ENCODE measurements at places on chromosomes 4 and X.
A peak's percentile ranks its signal among the peaks of the same experiment; 100 is the strongest.

- no peak for DNase-seq
Measured at GRCh38 chr4:7983296-7983695, 43.6 kb upstream of the AFAP1 start.

DNA sequence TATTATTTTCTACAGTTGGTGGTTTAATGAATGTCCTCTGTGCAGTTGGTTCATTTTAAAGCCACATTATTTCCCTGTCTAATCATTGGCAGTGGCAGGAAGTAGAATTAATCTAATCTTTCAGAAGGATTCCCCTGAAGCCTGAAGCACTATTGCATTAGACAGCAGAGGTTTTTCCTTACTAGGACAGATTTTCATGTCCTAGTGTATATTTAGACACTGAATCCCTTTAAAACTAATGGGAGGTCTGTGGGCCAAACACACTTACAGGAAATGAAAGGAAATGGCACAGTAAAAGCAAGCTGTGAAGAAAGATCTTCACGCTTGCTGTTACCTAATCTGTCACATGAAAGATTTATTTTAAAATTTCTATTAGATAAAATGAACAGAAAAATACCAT is 165.2 kb downstream of the SLC39A8 start:
- DNase-seq: no peak

DNA sequence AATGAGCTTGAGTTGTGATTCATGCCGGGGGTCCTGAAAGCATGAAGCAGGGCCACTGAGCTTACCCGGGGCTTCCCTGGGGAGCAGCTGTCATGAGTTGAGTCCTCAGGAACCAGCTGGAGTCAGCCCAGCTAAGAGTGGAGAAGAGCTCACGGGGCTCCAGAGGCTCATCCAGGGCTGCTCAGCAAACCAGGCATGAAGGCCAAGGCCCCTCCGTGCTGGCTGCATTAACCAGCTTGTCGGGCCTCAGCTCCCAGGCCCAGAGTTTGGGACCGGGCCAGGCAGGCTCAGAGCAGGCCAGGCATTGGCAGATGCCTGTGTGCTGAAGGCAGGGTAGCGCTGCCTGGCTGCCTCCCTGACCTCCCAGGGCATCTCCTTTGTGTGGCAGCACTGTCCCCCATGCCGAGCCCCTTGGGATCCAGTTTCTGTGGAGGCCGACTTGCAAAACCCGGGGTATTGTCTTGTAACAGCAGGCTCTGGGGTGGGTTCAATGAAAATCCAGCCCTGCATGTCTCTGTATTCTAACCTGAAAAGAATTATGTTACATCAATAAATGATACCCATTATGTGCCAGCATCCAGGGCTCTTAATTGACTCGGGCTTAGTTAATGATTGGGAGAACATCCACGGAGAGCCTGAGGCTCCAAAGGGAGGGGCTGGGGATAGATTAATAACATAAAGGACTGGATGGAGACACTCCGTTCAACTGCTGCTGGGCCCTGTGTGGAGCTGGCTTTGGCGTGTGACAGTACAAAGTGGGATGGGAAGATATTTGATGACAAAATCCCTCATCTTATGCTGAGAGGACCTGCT is 68.0 kb upstream of the MSX1 start:
- no peak for DNase-seq

GRCh38 chr4:4655901-4656300 is 114.1 kb upstream of the STX18 start:
- no peak for DNase-seq

- DNase-seq: no peak
Measured at GRCh38 chrX:14801136-14801535, 71.7 kb downstream of the FANCB start.

DNA sequence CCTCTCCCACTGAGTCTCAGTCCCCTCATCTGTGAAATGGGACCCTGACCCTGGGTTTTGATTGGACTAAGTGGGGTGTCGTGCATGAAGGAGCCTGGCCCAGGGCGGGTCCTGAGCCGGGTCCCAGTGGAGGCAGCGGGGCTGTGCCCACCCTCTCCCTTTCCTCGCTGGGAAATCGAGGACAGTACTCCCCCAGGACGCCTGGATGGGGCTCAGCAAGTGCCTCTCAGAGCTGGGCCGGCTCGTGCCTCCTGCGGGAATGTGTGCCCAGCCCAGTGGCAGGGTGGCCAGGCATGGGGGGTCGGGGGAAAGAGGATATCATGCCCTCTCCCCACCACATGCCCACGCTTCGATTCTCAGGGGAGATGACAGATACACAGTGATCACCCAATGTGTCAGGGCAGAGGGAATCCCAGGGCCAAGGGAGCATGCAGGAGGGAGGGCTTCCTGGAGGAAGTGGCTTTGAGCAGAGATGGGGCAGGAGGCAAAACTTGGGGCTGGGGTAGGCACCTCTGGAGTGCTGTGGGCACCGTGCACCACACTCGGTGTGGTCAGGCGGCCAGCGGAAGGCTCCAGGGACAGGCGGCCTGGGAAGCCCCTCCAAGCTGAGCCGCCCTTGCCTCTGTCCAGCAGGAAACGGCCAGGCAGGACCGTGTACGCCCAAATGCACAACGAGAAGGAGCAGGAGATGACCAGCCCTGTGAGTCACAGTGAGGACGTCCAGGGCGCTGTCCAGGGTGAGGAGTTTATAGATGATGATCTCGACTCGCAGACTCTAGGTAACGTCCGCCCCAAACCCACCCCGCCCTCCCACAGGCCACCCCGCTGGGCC is 203.0 kb downstream of the AFAP1 start:
- no peak for DNase-seq

GRCh38 chr4:52892880-52893279 is 30.8 kb downstream of the RASL11B start:
- DNase-seq: no peak

- DNase-seq: no peak
Measured at GRCh38 chr4:74258963-74259362, 49.3 kb upstream of the EPGN start.

DNA sequence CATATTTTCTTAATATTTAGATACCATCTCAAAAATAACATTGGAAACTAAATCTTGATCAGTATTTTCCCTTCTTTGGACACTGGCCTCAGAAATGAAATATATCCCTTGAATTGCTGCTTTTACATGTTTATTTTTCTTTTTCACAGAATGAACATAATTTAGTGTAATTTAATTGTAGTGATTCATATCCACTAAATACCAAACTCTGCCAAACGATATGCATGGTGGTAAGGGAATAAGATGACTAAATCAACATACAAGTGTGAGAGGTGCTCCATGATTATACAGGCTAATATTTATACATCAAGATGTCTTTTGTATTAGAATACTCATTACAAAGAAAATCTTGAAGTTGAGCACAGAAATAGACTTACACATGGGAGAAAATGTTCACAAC is 216.8 kb upstream of the PACRGL start:
- DNase-seq: no peak

DNA sequence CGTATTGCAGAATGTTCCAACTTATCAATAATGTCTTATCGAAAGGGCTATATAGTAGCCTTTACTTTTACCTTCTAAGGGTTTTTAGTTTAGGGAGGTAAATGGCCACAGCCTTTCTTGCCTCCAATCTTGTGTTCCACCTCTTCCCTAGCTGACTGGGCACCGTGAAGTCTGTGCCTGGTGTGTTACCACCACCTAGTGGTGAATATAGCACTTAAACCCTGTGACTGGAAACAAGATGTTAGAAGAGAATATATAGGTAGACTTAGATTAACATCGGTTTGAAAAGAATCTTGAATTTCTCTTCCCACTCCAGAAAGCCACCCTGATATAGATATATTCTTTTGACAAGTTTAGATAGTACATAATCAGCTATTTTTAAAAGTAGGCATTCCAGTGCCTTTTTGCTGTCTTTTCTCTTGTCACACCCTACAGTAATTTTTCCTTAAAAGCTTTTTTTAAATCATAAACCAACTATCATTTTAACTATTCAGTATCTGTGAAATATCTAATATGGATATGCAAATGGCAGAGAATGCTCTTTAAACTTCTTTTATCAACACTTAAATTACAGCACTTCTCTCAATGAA is 27.8 kb upstream of the ADH7 start:
- peak; percentile 21 for DNase-seq

- DNase-seq: no peak
Measured at GRCh38 chr4:26083987-26084386, 170.0 kb downstream of the SMIM20 start.

GRCh38 chrX:10008483-10009056 is 41.4 kb downstream of the CLDN34 start:
- no peak for DNase-seq

- DNase-seq: no peak
Measured at GRCh38 chr4:176150356-176150682, 45.1 kb downstream of the SPATA4 start.

DNA sequence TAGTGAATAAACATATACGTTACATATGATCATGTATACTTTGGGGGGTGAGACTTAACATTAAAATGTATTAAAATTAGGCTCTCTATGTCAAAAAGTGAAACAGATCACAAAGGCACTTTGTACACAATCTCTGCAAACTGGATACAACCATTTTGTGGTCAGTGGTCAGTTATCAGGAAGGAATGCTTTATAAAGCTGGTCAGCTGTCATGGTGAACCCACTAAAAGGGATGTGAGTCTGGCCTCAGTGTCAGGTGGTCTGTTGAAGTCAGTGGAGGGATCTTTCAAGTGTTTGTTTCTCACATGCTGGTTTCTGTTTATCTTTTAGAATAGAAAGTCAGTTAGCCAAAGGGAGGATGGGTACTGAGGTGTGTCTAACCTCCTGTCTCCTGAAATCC is 875.5 kb upstream of the INTU start:
- no peak for DNase-seq

DNA sequence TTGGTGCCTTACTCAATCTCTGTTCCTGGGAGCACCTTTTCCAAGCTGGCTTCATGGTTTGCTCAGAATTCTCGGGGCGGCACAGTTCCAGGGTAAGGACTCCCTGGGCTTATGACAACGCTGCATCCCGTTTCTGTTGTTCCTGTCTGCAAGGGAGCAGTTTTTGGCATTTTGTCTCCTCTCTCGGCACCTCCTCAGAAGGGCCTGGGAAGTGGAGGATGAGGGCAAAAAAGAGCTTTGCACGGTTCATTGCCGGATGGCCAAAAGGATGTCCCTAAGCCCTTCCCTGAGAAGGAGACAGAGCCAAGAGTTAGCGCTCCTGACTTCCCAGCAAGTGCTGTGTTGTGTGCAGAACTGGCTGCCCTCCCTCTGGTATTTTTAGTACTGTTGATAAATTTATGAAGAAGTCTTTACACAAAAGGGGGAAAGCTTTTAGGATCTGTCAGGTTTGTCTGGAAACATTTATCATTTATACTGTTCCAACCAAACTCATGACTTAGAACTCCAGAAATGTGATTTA is 13.4 kb downstream of the SRD5A3 start:
- DNase-seq: no peak

- no peak for DNase-seq
Measured at GRCh38 chr4:98659106-98659592, 738 bp upstream of the TSPAN5 start.

GRCh38 chr4:86441175-86441936 is 81.5 kb upstream of the MAPK10 start:
- DNase-seq: no peak
